ENCODE measurements at places on chromosomes 7 and 10. TPM values are rescaled to one million over a fixed set of nuclear protein-coding genes. Genes with fewer than 3 reads are reported as not detected.

ZNF679 gene
- total RNA-seq: not detected

ZNF488 gene
- total RNA-seq: not detected

HYAL4 gene
- not detected for total RNA-seq

RSPH10B2 gene
- 0.10 TPM for total RNA-seq

CXCL12 gene
- total RNA-seq: 0.14 TPM

AGR3 gene
- not detected for total RNA-seq

STEAP4 gene
- total RNA-seq: not detected

ICA1 gene
- total RNA-seq: 2.1 TPM

ATOH7 gene
- not detected for total RNA-seq

NKX2-3 gene
- total RNA-seq: 2.5 TPM

ST8SIA6 gene
- not detected for total RNA-seq

NAT16 gene
- total RNA-seq: not detected

BZW2 gene
- total RNA-seq: 79.7 TPM

SPAM1 gene
- not detected for total RNA-seq

OR2A1 gene
- not detected for total RNA-seq

COMMD3 gene
- total RNA-seq: 70.6 TPM

PITRM1 gene
- 132 TPM for total RNA-seq

IFIT1B gene
- total RNA-seq: not detected

DDX50 gene
- 17.2 TPM for total RNA-seq

RTKN2 gene
- 4.9 TPM for total RNA-seq

RARRES2 gene
- total RNA-seq: 10.6 TPM

C10orf62 gene
- total RNA-seq: 0.41 TPM

UNC5B gene
- not detected for total RNA-seq

PON1 gene
- total RNA-seq: not detected

GIMAP8 gene
- total RNA-seq: not detected

ASB10 gene
- not detected for total RNA-seq

EPHB6 gene
- 6.5 TPM for total RNA-seq

TAS2R4 gene
- not detected for total RNA-seq

PLPP4 gene
- total RNA-seq: 6.8 TPM

SEMA3D gene
- not detected for total RNA-seq

GFRA1 gene
- 8.2 TPM for total RNA-seq

SPDYE2 gene
- total RNA-seq: not detected

CDK14 gene
- total RNA-seq: 10.4 TPM

TRPV5 gene
- not detected for total RNA-seq

SEC31B gene
- not detected for total RNA-seq

ATRNL1 gene
- total RNA-seq: 137 TPM

PRSS37 gene
- total RNA-seq: not detected

ZP3 gene
- total RNA-seq: 21.8 TPM

ZNF727 gene
- not detected for total RNA-seq

CCL26 gene
- total RNA-seq: not detected

AMPH gene
- not detected for total RNA-seq

NACAD gene
- total RNA-seq: not detected

LEP gene
- total RNA-seq: not detected

JAKMIP3 gene
- 0.54 TPM for total RNA-seq

HGF gene
- total RNA-seq: not detected

EVX1 gene
- total RNA-seq: not detected

CRHR2 gene
- not detected for total RNA-seq

RADIL gene
- 2.2 TPM for total RNA-seq

ZWINT gene
- 86.4 TPM for total RNA-seq

ENKUR gene
- not detected for total RNA-seq

ZNF398 gene
- 2.4 TPM for total RNA-seq

HOXA6 gene
- total RNA-seq: 0.96 TPM

SLC29A4 gene
- 23.8 TPM for total RNA-seq

BTBD16 gene
- total RNA-seq: 0.88 TPM

AVL9 gene
- 22.3 TPM for total RNA-seq

HECW1 gene
- 35.3 TPM for total RNA-seq

All from Caki2 (cell line).